Hematopoietic multipotent progenitor cell treated with erythropoietin and hydrocortisone succinate and interleukin-3 and kit ligand, for 6 days (in vitro differentiated cells): ENCODE measurements at places on chromosomes 12 and 14.

GRCh38 chr12:550473-551260 lies 90.9 kb downstream of the B4GALNT3 start:
- DNase-seq: no peak

DNA sequence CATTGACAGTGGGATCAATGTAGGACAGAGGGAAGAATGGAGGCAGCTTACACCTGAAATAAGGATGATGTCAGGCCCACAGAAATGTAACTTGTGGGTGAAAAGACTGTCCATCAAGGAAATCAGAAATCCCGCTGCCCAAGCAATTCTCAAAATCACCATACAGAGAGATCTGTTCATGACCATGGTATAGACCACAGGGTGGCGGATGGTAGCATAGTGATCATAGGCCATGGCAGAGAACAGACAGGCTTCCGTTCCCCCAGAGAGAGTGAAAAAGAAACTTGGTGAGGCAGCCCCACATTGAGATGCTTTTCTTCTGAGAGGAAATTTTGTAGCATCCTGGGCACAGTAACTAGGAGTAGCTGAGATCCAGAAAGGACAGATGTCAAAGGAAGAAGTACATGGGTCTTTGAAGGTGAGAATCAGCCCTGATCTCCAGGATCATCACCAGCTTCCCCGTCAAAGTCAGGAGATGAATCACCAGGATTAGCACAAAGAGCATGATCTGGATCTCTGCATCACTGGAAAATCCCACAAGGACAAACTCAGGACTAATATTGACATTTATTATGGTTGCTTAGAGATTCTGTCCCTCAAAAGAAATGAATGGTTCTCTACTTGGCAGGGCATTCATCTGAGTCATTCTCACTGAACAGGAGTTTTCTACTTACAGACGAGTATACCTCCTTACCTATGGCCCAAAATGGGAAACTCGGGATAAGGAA lies 5.5 kb upstream of the ZNF641 start:
- DNase-seq: no peak

DNA sequence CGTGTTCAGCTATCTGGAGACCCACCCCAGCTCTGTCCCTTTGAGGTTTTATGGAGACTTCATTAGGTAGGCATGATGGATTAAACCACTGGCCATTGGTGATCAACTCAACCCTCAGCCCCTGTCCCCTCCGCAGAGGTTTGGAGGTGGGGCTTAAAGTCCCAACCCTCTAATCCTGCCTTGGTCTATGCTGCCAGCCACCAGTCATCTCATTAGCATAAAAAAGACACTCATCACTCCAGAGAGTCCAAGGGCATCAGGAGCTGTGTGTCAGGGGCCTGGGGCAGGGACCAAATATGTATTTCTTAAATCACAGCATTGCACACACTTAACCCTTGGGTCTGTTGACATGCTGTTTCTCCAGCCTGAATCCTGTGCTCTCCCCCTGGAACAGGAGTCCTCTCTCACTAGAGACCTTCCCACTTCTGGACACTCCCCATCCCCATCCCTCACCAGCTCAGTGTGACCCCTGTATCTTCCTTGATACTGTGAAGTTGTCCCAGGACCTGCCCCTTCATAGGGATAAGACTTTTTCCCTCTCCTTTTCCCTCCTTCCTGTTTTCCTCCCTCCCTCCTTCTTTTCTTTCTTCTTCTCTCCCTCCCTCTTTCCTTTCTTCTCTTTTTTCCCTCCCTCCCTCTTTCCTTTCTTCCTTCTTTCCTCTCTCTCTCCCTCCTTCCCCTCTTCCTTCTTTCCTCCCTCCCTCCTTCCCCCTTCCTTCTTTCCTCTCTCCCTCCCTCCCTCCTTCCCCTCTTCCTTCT lies 54.7 kb upstream of the CLMN start:
- no peak for DNase-seq

- peak; percentile 2 for DNase-seq
Measured at GRCh38 chr12:80313209-80313608, 130.8 kb upstream of the PTPRQ start.

DNA sequence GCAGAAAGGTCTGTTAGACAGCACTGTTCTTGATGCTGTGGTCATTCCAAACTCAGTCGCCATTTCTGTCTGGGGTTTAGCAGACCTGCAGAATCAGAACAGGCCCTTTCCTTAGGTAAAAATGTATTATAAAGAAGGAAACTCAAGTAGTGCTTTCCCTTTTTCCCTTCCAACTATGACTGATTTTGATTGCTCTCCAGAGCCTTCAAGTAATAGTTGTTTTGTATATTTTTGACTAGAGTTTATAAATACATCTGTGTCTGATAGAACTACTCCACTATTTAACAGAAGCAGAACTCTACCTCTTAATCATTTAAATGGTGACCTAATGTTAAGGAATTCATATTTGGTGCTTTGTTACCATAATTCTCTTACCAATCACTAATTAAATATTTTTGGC lies 74.0 kb downstream of the WNK1 start:
- DNase-seq: no peak
